ENCODE measurements at places on chromosomes 3 and 15. TPM values are rescaled to one million over a fixed set of nuclear protein-coding genes. Genes with fewer than 3 reads are reported as not detected.

Gene CCR4
- not detected for total RNA-seq

Gene NSMCE3
- 13.3 TPM for total RNA-seq

Gene LRRIQ4
- not detected for total RNA-seq

DNA sequence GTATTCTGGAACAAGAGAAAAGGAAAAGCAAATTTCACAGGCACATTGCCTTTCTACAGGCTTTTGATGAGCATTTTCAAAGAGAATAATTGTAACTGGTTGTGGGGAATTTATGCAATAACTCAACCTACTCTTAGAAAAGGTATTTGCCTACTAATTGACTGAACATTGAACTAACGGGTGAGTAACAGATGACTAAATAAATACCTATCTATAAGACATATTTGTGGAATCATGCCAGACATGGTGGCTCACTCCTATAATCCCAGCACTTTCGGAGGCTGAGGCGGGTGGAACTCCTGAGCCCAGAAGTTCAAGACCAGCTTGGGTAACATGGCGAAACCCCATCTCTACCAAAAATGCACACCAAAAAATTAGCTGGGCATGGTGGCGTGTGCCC is 367.7 kb downstream of the CGGBP1 start:
- no peak for DNase-seq

DNA sequence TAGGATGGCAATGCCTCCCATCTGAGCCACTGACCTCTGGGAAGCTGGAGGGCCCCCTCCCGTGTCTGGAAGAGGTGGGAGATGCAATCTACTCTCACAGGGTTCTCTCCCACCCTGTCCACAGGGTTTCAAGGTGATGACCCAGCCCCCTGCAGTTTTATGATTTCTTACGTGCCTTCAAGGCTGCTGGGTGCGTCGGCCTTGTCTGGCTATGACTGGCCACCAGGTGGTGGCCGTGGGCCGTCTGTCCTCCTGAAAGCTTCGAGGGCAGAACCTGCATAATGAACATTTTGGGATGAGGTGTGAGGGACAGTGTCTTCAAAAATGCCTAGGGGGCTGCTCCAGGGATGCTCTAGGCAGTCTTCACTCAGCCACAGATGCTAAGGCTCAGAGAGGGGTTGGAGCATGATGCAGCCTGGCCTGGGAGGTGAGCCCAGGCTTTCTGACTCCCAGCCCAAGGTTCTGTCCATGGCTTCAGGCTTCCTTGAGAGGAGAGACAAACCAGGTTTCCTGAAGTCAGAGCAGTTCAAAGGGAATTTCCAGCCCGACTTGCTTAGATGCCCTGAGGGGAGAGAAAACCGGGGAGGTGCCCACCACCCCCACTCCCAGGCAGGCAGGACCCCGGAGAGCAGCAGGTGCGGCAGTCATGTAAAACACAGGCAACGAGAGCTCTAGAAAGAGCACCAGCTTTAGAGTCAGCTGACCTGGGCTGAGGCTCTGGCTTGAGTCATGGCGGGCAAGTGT is 18.7 kb downstream of the ISG20 start:
- DNase-seq, result peak; percentile 92

GRCh38 chr3:87997298-87997697 is 61.5 kb downstream of the CGGBP1 start:
- DNase-seq, result no peak

DNA sequence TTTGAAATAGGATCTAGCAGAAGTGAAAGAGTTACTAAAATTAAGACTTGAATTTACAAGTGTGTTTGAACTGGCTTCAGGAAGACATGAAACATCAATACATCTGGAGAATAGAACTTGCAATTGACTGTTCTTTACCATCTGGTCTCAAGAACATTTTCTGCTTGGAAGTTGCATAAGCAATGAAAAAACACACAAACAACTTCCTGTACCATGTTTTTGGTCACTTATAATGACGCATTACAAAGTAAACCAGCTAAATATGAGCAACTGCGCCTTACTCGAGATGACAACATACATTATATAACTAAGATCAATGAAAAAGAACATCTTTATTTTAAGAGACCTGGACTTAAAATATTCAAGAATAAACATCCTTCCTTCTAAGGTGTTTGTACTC is 112.5 kb downstream of the TIGIT start:
- DNase-seq, result no peak

- no peak for DNase-seq
Observed at GRCh38 chr3:48700731-48701405, 15.2 kb upstream of the NCKIPSD start.

DNA sequence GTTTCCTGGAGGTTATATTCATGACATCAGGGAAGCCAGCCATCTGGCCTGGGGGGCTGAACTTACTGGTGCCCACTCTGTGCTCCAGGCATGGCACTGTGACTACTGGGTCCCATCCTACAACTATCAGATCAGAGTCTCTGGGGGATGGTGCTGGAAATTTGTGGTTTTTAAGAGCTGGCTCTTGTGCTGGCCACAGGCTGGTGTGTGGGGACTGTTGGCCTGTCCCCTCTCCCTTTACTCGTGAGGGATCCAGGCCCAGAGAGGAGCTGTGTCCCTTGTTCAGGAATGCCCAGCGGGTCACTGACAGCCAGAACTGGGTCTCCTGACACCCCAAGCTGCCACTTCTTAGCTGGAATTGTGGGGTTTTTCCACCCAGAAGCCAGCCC is 44.5 kb upstream of the SEC22A start:
- peak; percentile 45 for DNase-seq

DNA sequence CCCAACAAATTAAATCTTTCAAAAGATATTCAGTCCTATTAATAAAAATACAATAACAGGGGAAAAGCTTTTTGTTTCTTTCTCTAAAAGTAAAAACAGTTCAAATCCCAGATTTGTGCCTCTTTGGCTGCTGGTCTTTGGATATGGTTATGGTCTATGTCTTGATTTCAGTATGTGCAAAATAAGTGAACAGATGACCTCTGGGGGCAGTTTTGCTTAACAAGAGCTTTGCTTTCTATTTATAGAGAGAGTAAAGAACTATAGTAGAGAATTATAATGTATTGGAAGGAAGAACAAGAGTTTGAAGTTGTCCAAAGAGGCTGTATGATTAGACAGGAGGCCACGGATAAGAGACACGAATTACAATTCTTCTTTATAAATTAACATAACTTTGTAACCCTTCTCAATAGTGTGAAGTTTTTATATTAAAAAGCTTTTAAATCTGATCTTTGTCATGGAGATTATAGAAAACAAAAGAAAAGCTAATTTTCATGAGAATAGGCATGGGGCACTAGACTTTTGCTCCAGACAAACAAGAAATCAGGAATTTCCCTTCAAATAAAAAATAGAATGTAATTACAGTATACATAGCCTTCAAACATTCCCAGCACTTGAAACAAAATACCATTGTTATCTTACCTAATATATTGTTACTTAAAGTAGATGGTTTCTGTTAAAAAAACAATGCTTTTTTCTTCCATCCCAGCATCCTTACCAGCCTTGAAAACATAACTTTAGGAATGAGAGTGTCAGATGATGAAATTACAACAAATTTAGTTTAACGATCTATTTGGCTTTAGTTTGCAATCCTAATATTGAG is 432.7 kb upstream of the ARHGEF26 start:
- DNase-seq, result no peak

GRCh38 chr15:63506537-63507035 is 2.2 kb downstream of the USP3 start:
- DNase-seq, result no peak

DNA sequence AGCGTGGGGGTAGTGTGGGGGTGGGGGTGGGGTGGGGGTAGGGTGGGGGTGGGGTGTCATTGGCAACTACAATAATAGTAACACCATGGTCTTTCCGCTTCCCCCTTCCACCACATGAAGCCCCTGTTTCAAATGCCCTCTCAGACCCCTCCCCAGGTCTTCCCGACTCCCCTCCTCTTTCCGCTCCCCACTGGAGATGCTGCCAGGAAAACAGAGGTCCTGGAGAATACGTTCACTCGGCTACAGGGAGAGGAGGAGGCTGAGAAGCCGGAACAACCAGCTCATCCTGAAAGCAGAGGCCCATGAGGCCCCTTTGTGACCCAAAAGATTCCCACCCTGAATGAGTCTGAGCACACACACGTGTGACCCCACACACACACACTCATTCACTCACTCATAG is 75.4 kb downstream of the CPN2 start:
- DNase-seq, result no peak

- DNase-seq, result no peak
Observed at GRCh38 chr15:65377105-65377975, 462 bp downstream of the IGDCC3 start.

DNA sequence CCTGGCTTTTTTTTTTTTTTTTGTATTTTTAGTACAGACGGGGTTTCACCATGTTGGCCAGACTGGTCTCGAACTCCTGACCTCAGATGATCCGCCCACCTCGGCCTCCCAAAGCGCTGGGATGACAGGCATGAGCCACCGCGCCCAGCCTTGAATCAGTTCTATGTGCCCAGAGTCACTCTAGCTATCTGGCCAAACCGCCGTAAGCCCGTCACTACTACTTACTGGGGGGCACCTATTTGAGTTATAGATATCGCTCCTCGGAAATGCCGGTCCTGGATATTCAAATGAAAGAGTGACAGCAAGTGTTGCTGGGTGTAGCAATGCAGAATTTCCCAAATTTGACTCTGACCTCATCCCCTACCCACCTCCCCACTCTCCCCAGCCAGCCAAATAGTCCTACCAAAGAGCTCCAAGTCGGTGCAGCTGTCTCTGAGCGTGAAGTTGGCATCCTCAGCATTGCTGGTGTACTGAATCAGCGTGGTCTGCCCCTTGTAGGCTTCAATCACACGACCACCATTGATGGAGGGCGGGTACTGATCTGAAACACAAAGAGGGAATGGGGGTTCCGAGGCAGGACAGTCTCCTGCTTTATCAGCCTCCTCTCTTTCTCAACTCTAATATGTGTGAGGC is 38.1 kb downstream of the MUC20 start:
- DNase-seq, result no peak
